ENCODE measurements at places on chromosomes 6 and 20. TPM values are rescaled to one million over a fixed set of nuclear protein-coding genes. Genes with fewer than 3 reads are reported as not detected.

The FERMT1 gene
- total RNA-seq, result 0.62 TPM

The TINAG gene
- total RNA-seq, result not detected

The CPNE5 gene
- 24.9 TPM for total RNA-seq

The DUSP22 gene
- total RNA-seq, result 57.3 TPM
